Hindlimb muscle (tissue), 1 donor: ENCODE measurements at places on chromosomes 12 and 14.

DNA sequence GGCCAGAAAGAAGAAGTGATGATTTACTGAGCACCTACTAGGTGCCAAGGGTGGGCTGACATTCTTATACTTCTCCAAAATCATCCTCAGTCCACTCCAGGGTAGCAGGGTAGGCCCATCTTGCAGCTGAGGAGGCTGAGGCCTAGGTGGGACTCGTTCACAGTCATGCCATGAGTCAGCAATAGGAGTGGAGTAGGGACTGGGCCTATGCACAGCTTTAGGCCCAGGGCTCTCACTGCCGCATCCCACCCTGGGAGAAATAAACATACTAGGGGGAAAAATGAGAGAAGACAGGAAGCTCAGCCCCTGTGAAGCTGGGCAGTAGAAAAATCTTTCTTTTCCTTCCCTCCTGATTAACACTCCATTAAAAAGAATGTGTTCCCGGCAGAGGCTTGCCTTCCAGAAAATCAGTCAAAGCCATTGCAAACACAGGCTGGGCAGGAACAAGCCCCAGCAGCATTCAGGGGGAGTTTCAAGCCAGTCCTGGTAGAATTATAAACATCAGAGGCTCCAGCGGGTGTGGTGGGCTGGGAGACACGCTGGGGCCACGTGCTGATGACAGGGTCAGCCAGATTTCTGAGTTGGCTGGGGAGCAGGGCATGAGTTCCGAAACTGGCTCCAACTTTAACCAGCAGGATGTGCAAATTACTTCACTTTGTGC lies 1.8 kb downstream of the HSPB8 start:
- DNase-seq = no peak

- DNase-seq = no peak
Observed at GRCh38 chr14:97687944-97688630, 890.9 kb downstream of the VRK1 start.

- no peak for DNase-seq
Observed at GRCh38 chr14:91117960-91118359, 4.1 kb downstream of the DGLUCY start.

DNA sequence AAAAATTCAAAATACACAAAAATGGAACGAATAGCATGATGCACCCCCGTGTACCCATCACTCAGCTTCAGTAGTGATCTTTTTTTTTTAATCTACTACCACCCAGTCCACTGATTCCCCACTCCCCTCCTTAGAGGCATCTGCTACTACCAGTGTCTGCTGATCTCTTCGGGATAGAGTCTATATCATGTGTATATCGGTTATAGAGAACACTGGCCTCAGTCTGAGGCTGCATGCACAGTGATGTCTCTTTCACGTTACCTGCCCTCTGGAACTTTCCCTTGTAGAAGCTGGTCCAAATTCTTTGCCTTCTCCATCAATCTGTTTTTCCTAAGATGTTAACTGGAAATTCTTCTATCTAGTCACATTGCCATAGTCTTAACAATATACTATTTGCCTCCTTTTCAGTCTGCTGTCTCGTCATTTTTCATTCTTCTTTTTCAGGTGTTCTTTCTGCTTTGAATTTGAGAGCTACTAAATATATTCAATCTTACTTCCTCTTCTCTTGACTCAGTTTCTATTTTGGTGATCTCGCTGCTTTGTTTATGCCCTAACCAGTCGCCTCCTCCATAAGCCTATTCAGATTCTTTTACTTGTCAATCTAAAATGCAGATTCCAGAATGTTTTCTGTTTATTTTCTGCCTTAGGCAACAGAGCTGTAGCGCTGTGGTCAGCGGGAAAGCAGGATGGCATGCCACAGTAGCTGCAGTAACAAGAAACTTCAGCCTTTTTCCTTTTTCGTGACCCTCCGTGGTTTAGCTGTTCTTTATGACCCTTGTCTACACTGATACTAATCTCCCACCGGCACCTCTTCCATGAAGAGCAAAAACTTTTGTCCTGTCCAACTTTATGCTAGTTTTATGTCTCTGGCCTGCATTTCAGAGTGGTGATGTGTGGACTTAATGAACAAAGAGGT lies 67.0 kb downstream of the FBXW8 start:
- DNase-seq = no peak

DNA sequence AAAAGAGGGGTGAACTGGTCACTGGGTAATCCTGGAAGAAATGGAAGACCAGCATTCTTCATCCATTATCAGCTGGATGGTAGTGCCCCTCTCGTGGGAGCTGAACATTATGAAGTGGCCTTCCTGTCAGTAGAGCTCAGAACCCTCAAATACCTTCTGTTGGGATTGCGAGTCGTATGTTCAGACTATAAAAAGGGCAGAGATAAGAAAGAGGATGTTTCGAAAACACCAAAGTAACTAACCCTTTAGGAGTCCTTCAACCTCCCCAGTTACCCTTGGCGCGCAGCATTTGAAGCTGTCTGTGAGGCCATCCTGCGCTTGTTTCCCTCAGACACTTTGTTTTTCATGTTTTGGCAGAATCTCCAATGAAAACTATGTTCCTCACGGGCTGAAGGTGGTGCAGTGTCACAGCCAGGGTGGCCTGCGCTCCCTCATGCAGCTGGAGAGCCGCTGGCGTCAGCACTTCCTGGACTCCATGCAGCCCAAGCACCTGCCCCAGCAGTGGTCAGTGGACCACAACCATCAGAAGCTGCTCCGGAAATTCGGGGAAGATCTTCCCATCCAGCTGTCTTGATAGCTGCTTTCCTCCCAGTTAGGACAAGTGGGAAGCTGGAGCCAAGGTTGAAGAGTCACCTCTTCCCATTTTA lies 19.3 kb upstream of the GALNT16 start:
- DNase-seq = no peak

DNA sequence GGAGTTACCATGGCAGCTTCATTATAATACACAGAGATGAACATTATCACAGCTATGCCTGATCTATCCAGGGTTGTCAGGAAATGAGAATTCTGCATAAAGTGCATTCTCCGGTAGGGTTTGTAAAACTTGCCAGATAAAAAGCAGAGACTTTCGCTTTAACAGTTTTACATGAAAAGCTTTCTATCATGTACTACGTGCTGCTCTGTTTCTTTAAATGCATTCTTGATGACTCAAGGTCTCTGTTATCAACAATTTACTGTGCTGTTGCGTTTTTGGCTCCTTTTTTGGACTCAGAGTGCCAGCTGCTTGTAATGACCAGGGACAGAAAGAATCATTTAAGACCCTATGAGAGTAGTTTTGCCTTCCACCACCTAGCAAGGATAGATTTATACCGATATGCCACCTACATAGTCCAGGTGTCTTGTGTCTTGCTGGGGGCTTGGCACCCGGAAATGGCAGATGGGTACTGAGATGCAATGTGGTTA lies 371.2 kb downstream of the BTG1 start:
- DNase-seq = no peak

GRCh38 chr12:118119449-118119879 lies 15.7 kb upstream of the VSIG10 start:
- DNase-seq = no peak

GRCh38 chr14:91369628-91370445 lies 47.8 kb downstream of the CCDC88C start:
- DNase-seq = no peak

- peak; percentile 22 for DNase-seq
Observed at GRCh38 chr14:77580964-77581505, 35.4 kb downstream of the SPTLC2 start.

GRCh38 chr12:122366685-122367475 lies 55.6 kb downstream of the CLIP1 start:
- peak; percentile 34 for DNase-seq

DNA sequence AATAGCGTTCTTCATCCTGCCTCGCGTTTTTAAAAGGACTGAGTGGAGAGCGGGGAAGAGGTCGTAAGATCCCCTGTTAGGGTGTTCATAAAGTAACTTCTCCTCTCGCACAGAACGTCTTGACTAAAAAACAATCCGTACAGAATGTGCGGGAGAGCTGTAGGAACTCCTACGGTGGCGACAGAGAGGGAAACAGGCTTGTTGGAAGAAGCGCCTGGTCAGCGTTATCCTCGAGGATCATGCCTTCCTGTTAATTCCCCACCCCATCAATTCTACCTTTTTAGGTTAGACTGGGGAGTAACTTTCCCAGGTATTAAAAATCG lies 399 bp upstream of the WASHC4 start:
- DNase-seq = no peak

DNA sequence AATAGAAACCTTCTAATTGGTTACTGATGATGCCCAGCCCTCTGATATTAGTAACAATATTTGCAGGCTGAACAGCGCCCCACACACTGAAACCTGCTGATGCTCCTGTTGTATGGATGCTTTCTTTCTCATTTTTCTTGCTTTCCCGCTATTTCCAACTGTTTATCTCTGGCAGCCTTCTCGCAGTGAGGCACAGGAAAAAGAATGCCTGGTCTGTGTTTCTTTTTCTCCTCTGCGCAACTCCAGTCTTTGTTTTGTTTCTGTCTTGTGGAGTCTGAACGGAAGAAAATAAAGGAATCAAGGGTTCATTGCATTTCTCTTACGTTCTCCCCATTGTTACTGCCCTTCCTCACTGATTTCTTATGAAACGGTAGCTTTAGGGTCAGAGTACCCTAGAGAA lies 451.2 kb downstream of the EGLN3 start:
- no peak for DNase-seq

- DNase-seq = no peak
Observed at GRCh38 chr12:79645235-79645630, 45.5 kb downstream of the PAWR start.

DNA sequence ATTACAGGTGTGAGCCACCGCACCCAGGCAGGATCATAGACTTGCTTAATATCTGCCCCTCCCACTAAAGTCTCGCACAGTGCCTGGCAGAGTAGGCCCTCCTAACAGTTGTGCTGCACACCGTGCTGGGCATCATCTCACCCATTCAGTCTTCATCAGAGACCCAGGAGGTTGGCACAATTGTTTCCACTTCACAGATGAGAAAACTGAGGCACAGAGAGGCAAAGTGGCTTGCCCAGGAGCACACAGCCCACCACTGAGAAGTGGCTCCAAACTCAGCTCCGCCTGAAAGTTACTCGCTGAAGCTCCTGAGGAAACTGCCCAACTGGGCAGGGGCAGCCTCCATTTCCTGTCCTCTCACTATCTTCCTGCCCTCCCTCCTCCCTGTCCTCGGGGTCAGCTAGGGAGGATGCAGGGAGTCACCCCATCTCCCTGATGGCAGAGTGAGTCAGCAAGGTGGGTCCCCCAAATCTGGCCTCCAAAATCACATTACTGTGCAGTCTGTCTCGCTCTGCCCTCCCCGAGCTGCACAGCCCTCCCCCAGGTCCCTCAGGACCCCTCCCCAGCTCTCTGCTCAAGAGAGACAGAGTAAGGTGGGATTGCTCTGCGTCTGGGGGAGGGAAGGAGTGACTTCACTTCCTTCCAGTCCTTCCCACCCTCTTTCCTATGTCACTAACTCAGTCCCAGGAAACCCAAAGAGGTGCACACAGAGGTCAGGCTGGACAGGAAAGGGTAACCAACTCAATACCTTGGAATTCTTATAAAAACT lies 5.7 kb downstream of the SLC8B1 start:
- no peak for DNase-seq

DNA sequence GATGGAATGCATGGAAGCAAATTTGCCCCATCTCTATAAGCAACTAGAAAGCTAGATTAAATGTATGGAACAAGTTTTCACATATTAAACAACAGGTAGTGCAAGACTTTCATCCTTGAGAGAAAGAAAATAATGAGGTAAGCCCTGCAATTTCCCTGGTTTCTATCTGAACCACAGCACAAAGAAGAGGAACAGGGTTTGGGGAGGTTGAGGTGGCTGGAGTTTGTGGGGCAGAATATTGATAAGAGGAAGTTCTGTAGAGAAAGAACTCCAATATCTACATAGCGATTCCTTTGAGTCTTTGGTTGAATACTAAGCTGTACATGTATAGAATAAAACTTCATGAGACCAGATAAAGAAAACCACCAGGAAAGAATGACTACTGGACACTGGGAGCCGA lies 96.3 kb upstream of the CCND2 start:
- DNase-seq = no peak

- no peak for DNase-seq
Observed at GRCh38 chr14:21921453-21921852, 247.8 kb upstream of the OR4E1 start.

- DNase-seq = no peak
Observed at GRCh38 chr14:52349731-52350130, 35.6 kb downstream of the PTGER2 start.

GRCh38 chr12:69598174-69598753 lies 12.4 kb downstream of the LRRC10 start:
- no peak for DNase-seq

DNA sequence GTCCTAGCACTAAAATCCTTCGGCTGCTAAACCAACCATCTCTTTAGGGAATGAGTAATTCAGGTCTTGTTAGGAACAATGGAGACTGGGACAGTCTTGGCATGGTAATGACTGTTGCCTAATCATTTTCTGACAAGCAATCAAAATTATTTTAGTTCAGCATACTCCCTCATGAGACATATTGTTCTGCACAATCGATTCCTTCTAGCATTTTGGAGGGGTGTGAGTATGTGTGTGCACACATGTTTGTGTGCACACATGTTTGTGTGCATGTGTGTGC lies 2.1 kb upstream of the KRT1 start:
- DNase-seq = no peak

DNA sequence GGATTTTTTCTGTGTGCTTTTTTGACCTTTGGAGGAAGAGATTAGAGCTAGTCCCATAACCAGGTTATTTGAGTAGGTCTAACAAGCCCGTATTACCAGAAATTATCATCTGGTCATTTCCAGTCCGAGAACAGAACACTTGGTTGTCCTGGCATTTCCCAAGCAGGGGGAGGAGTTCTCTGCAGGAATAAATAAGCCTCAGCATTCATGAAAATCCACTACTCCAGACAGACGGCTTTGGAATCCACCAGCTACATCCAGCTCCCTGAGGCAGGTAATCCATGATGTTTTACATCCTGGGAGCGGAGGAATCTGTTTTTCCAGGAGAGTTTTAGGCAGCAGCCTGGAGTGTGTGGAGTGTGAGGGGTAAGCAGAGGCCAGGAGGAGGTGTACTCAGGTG lies at the start of gene SERPINA3:
Gene SERPINA3 (plus strand): TSS at position 218 of the 400 bp plus-strand sequence. CDS start 2,051 bp downstream, outside the sequence.
- DNase-seq = no peak

GRCh38 chr12:22283006-22283506 lies 51.5 kb downstream of the ST8SIA1 start:
- DNase-seq = peak; percentile 45
